ENCODE measurements at places on chromosomes 1 and 21. TPM values are rescaled to one million over a fixed set of nuclear protein-coding genes. Genes with fewer than 3 reads are reported as not detected.

The KCNT2 gene
- not detected for total RNA-seq

The LHX4 gene
- total RNA-seq = 0.72 TPM

The SELENBP1 gene
- total RNA-seq = not detected

The CNN3 gene
- total RNA-seq = 346 TPM

The TCEA3 gene
- total RNA-seq = 1.2 TPM

The HUNK gene
- not detected for total RNA-seq

The NTNG1 gene
- total RNA-seq = 16.0 TPM

The DDAH1 gene
- 94.2 TPM for total RNA-seq

The TENT5C gene
- 1.7 TPM for total RNA-seq

The DPYD gene
- 24.1 TPM for total RNA-seq

The NUP210L gene
- total RNA-seq = 0.03 TPM

DNA sequence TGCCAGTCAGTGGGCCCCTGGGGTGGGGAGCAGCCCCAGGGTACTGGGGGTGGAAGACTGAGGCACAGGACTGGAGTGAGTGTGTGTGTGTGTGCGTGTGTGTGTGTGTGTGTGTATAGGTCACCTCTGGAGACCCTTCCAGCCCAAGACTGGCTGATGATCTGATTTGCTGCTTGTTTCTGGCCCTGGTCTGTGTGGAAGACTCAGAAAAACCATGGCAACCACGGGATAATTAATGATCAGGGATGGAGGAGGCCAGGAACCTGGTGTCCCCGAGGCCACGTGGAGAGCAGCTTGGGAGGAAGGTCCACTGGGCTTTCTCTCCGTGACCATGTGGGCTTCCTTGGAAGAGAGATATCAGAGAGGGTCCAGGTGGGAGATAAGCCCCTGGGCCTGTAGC, 4.8 kb upstream of the ACTL8 start:
- no peak for DNase-seq

DNA sequence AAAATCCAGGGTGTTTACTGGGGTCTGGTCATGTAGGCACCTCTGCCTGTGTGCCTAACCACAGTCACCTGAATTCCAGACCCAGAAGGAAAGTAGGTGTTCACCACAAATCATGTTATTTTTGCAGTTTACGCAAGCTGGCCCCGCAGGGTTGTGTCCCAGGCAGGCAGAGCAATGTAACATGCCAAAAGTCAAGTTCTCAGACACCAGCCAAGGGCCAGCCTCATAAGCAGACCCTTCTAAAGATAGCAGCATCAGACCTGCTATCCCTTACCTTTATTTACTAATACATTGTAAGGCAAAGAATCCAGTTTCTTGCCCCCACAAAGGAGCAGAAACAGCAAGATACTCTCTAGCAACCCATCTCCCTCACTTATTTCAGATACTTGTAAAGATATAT, 83.0 kb downstream of the GPR161 start:
- no peak for DNase-seq

- DNase-seq = peak; percentile 21
Measured at GRCh38 chr21:36698981-36699545, at the start of gene SIM2. Gene SIM2, plus strand, starts transcription at chr21:36699115. Its CDS starts 632 bp downstream, at chr21:36699747.

- no peak for DNase-seq
Measured at GRCh38 chr1:61337441-61337951, 255.1 kb downstream of the NFIA start.

DNA sequence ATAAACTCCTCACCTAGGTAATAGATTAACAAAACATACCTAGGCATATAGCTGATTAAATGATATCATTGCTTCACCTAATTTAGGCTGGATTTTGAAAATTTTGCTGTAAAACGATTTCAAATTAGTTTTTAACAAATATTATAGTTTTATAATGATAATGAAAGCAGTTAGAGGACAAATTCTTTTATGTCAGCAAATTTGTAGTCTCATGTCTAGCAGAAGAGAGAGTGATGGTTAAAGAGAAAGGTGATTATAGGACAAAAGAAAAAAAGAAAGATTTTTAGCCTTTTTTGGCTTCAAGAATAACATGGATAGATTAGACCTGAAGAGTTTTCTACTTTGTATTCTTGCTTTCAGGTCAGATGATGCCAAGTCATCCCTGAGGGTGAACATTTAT, 3.6 kb upstream of the DPH5 start:
- DNase-seq = no peak

DNA sequence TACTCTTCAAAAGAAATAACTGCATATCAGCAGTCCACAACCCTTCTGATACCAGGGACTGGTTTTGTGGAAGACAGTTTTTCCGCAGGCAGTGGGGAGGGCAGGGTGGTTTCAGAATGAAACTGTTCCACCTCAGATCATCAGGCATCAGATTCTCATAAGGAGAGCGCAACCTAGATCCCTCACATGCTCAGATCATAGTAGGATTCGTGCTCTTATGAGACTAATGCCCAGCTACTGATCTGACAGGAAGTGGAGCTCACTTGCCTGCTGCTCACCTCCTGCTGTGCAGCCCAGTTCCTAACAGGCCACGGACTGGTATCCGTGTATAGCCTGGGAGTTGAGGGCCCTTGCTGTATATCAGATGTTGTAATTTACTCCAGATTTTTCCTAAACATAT, 11.5 kb downstream of the RO60 start:
- peak; percentile 28 for DNase-seq

DNA sequence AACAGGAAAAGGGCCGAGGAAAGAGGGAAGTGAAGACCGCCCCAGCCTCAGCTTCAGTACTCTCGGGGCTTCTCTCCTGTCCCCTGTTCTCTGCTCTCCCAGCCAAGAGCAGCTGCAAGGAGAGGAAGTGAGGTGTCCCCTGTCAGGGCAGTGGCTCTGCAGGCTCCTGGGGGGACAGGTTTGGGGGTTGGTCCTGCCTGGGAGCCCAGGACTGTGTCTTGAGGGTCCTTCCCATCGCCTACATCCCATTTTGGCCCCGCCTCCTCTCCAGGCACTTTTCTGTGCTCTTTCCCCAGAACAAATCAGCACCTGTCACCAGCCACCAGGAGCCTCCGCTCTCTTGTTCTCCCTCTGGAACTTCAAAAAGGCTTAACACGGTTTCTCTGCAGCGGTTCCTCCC, 82.6 kb downstream of the VWA5B1 start:
- no peak for DNase-seq

- no peak for DNase-seq
Measured at GRCh38 chr1:32592943-32593342, 53.7 kb downstream of the ZBTB8A start.

GRCh38 chr1:36123356-36123755, 1.7 kb downstream of the COL8A2 start:
- DNase-seq = no peak

GRCh38 chr1:156347331-156347730, 9.0 kb downstream of the TSACC start:
- DNase-seq = no peak

DNA sequence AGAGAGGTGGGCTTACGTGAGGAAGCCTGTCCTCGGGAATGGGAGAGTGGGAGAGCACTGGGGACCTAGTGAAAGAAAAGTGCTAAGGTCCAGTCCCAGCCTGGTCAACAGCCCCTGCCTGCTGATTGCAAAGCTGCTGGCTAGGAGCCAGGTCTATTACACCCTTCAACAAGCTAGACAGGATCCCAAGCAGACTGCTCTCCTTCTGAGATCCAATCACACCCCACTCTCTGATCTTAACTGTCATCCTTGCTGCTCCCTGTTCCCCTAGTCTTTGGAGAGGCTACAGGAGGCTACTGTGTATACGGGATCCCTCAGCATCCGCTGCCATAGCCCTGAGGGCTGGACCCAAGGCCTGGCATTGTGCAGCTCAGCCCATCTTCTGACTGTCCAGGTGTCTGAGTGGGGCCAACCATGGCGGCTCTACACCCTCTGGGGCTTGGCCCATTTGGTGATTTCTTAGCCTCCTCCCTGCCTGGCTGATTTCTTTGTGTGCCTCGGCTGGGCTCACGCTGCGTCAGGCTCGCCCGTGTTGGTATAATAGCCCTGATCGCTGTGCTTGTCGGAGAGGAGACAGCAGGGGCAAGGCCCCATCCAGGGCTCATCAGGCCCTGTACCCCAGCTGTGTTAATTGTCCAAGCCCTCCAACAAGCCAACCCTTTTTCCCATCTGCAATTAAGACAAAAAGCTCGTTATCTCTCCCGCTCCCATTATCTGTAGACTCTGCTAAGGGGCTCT, 43.9 kb downstream of the NAV1 start:
- no peak for DNase-seq

GRCh38 chr1:246035060-246035541, 472.0 kb downstream of the SMYD3 start:
- DNase-seq = no peak
